CD4-positive, alpha-beta T cell treated with Interleukin-17A for 1 hour (primary cell): ENCODE measurements at places on chromosomes 12 and 14.
A peak's percentile ranks its signal among the peaks of the same experiment; 100 is the strongest.

DNA sequence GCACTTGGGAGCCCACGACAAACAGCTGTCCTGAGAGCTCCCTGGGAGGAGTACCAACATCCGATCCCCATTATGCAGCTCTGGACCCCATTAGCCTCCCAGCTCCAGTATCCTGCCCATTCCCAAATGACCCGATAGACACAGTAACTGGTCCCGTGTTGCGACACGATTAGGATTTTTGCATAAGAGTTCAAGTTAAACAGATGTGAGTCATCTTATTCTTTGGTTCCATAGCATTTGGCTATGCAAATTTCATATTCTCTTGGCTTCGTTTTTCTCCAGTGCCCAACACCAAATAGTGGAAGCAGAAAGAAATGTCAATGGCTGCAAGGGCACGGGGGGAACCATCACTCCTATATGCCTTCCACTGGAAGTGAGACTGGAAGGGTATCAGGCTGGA, 43.0 kb upstream of the LRRC10 start:
- no peak for DNase-seq

GRCh38 chr14:76916040-76916715, 90.0 kb downstream of the LRRC74A start:
- DNase-seq = no peak

DNA sequence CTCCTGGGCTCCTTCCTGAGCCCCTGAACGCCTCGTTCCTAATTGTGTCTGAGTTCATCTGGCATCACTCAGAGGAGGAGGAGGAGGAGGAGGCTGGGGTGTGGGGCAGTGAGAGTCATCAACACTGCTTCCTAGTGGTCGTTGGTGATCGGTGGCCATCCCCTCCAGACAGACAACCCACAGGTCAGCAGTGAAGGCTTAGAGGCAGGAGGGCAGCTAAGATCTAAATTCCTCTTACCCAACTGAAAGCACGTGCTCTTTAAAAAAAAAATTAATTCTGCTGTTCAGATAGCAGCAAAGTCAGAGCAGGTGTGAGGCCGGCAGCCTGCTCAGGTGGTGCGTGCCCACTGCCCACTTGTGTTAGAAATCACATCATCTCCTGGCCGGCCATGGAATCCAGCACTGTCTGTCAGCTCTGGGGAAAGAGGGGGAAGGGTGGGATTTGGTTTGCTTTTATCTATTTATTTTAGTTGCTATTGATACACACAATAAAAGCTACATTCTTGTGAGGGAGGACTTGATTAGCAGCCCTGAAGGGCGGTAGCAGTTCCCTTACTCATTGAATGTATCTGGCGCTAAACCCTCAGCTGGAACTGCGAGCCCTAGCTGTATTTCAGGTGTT, 46.6 kb downstream of the PPP2R5C start:
- peak; percentile 10 for DNase-seq

GRCh38 chr12:30692470-30692869, 3.2 kb downstream of the IPO8 start:
- no peak for DNase-seq

DNA sequence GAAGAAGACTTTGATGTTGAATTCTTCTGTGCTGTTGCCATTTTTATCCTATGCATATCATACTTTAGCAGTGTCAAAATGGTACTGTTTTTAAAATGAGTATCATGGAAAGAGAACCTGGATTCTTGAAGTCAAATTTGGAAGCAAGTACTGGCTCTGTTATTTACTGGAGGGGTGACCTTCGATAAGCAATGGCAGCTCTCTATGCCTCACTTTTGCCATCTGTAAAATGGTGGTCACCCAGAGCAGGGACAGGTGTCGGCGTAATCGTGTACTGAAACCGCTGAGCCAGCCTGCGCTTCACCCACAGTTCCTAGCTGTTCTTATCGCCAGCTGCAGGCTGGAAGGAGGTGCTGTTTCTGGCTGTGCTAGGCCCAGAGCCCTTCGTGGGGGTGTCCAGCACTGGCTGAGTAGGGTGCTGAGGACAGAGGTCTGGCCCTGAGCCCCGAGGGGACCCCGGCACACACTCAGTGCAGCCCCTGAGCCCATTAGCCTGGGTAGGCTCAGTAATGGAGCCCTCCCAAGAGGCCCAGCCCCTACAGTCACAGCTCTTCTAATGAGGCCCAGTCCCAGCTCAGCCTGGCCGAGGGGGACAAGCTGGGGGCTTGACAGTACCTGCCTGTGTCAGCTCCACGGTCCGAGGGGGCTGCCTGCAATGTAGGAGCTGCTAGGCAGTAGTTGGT, 183.5 kb downstream of the PHETA1 start:
- DNase-seq = no peak

GRCh38 chr12:24500831-24501230, 448.1 kb downstream of the BCAT1 start:
- no peak for DNase-seq

GRCh38 chr14:74514471-74514941, 20.9 kb downstream of the ISCA2 start:
- DNase-seq = no peak

GRCh38 chr12:49619286-49619685, 4.1 kb upstream of the PRPF40B start:
- no peak for DNase-seq

- peak; percentile 19 for DNase-seq
Observed at GRCh38 chr12:121520586-121521086, 60.2 kb downstream of the KDM2B start.

DNA sequence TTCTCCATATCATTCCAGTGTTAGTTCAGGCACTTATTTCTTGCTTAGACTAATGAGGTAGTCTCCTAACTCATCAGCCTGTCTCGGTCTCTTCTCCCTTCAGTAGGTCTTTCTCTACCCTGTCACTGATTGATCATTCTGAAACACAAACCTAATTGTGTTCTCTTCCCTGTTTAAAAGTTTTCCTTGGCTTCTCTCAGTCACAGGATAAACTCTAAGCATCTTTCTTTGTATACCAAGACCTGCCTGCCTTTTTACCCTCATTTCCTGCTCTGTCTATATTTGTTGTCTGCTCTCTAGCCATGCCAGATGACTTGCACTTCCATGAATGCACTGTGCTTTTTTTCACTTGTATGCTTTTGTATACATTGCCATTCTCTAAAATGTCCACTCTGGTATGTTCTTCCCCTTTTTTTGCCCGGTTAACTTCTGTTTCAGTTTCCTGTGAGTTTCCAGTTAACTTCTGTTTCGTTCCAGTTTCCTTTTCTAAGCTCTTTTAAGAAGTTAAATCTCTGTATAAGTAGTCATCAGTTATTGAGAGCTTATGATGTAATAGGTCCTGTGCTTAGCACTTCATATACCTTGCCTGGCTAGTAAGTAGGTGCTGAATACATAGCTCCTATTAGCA, 12.8 kb downstream of the DIP2B start:
- peak; percentile 39 for DNase-seq

GRCh38 chr14:56195704-56196103, 77.5 kb downstream of the PELI2 start:
- DNase-seq = peak; percentile 13

- no peak for DNase-seq
Observed at GRCh38 chr14:23122086-23122485, 3.0 kb upstream of the CEBPE start.

DNA sequence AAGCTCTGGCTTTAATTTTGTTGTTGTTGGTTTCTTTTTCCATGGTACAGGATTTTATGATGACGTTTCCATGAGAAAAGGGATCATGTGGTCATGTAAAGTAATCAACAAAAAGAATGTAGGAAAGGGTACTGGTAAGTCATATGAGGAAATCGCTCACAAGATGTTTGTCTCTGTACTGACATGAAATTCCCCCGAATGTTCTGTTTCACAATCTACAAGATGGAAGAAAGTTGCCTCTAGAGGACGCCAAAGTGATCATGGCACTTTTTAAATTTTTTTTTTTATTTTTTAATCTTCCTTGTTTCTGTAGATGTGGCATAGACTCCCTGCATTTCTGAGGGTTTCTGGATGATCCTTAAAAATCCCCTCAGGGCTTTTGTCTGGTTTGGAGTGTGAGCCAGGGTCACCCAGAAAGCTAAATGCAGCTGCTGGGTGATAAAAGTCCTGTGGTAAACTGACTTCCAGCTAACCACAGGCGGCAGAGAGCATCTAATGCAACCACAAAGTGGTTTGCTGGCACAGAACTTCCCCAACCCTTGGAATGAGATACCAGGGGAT, 393.5 kb downstream of the CCDC91 start:
- DNase-seq = no peak

GRCh38 chr14:82029038-82029437, 495.4 kb upstream of the SEL1L start:
- no peak for DNase-seq

GRCh38 chr12:68450947-68451260, 118.7 kb upstream of the MDM1 start:
- no peak for DNase-seq

DNA sequence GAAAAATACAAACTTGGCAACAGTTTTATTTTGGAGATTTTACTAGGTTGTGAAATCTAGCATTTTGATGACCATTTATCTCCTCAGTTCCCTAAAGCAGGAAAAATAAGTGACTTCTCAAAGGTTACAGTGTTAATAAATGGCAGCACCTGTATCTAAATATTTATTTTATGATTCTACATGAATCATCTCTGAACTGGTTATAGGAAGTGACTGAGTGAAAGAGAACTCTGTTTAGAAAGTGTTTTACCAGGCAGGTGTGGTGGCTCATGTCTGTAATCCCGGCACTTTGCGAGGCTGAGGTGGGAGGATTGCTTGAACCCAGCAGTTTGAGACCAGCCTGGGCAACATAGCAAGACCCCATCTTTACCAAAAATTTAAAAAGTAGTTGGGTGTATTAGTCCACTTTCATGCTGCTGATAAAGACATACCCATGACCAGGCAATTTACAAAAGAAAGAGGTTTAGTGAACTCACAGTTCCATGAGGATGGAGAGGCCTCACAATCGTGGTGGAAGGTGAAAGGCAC, 26.3 kb downstream of the MIPOL1 start:
- DNase-seq = no peak

DNA sequence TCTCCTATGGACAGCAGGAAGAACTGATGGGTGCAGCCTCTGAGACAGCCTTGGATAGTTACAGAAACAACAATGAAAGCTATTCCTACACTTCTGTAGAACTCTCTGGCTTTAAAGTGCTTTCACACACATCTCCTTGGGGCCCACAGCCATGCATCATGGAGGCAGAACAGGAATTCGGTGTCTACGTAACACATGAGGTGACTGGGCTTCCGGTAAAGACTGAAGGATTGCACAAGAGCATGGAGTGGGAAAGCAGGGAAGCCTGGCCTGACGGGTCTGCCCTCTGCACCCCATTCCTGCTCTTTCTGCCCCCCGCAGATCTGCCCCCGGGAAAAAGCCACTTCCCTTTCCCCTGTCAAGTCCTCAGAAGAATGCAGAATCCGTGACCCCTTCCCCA, 82.6 kb downstream of the VWF start:
- no peak for DNase-seq

DNA sequence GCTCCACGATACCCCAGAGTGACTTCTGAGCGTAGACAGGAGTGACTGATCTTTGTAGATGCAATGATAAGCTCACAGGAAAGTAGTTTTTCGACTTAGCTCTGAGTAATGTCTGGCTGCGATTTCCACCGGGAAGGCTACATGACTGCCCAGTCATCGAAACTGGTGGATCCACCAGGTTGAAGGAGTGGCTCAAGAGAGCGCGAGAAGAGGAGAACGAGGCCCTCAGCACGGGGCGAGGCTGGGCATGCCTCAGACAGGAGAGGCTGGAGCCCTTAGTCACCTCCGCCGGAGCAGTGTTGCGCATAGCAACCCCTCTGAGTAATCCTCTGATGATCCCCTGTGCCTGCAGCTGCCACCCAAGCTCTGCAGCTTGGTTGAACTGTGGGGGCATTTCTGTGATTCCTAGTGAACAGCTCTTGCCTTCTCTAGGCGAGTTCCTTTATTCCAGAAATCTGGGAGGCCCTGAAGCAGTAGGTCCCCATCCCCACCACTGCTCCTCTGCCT, 25.6 kb downstream of the ELK3 start:
- no peak for DNase-seq

DNA sequence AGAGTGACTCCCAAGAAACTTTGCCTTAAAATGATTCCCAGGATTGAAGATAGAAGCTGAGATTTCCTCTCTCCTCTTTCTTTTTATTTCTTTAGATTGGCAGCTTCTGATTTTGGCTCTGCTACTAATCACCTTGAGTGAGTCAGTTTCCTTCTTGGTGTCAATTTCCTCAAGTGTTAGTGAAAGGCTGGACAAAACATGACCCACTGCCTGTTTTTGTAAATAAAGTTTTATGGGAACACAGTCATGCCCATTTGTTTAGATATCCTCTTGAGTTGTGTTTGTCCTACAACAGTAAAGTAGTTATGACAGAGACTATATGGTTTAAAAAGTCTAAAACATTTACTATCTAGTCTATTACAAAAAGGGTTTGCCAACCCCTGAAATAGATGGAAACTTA, 227.2 kb upstream of the TBX3 start:
- no peak for DNase-seq

- no peak for DNase-seq
Observed at GRCh38 chr12:41532072-41532471, 344.0 kb downstream of the PDZRN4 start.

GRCh38 chr14:95071649-95072280, 85.6 kb downstream of the DICER1 start:
- no peak for DNase-seq

DNA sequence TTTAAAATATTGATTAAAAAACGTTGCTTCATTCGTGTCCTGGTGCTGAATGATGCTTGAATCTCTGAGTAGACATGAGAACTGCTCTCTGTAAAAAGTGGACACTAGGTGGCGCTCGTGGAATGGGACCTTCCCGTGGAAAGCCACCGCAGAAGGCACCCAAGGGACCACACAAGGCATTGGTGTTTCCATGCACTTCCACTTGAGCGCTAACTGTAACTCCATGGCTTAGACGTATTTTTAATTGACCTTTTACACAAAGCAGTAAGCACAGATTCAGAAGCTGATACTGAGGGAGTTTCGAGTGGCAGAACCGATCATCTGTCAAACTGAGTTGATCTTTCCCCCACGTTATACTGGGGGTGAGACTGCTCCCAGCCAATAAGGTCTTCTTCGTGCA, 135.3 kb downstream of the PRKCH start:
- peak; percentile 86 for DNase-seq

GRCh38 chr12:48105321-48105866, 485 bp downstream of the SENP1 start:
- DNase-seq = peak; percentile 72

DNA sequence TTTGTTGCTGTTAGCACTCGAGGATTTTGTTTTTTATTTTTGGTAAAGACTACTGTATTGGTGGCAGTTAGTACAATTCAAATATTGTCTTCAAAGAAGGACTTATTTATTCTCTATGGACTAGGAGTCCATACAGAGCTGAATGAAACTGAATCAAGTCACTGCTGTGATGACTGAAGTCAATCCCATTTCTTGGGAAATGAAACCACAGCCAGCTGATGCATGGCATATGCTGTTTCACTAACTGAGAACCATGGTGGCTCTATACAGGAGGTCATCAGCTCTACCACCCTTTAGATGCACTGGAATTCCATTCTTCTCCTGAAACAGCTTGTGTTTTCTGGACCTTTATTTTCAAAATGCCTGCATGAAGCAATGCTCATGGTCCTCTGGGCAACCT, 22.2 kb downstream of the VTI1B start:
- no peak for DNase-seq

GRCh38 chr14:83071888-83072501, 1538.3 kb upstream of the SEL1L start:
- no peak for DNase-seq

GRCh38 chr12:45138609-45139008, 77.3 kb upstream of the ANO6 start:
- DNase-seq = no peak

- DNase-seq = no peak
Observed at GRCh38 chr12:79067977-79068376, 203.4 kb downstream of the SYT1 start.
